ENCODE measurements at places on chromosomes 13 and 19.

DNA sequence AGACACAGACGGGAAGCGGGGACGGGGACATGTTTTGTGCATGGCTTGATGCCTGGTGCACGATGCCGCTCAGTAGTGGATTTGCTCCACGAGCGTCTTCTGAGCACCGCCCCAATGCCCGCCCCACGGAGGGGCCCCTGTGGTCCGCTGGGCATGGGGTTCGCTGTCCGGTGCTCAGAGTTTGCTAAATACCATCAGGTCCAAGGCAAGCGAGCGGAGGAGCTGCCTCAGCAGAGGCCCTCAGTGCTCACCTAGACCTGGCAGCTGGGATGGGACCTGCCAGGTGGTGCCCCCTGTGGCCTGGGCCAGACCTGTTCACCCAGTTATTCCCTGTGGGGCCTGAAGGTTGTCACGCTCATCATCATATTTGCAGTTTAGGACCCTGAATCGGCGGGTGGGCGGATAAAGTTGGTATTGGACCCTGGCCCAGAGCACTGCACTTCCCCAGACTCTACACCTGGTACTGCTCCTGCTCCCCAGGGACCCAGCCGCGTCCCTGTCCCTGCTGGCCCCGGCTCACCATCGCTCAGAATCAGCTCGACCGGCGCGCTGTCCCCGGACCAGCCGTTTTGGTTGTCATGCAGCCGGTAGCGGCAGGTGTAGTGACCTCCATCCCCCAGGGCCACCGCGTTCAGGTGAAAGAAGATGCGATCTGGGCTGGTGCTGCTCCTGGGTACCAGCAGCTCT, 2.3 kb downstream of the A1BG start:
- no peak for DNase-seq

DNA sequence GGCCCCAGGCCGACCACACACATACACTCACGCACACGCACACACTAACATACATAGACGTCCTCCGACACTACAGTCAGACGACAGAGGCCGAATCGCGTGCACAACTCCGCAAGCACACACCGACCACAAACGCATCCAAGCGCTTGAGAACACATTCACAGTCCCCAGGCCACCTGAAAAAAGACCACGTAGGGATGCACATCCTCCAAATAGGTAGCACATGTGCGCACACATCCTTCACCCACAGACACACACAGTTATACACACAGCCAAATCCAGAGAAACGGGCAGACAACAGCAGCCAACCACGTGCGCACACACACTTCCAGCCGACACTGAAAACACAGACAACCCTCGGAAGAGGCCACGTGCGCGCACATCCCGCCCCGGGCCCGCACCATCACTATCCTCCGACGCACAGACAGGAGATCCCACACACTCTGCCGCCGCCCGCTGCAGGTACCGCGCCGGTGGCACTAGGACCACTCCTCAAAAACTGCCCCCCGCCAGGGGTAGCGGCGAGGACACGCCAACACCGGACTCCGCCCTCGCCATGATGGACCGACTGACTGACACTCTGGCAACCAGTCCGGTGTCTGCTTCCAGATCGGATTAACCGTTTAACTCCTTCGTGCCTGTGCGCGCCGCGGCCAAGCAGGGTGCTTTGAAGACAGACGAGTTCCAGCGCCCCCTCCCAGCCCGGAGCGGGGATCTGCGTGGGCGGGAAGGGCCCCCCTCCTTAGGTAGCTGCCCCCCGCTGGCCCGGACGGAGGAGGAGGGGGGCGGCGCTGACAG, 493 bp upstream of the PDE4A start:
- DNase-seq, result no peak

GRCh38 chr13:83085186-83085900, 796.9 kb downstream of the SLITRK1 start:
- DNase-seq, result no peak

DNA sequence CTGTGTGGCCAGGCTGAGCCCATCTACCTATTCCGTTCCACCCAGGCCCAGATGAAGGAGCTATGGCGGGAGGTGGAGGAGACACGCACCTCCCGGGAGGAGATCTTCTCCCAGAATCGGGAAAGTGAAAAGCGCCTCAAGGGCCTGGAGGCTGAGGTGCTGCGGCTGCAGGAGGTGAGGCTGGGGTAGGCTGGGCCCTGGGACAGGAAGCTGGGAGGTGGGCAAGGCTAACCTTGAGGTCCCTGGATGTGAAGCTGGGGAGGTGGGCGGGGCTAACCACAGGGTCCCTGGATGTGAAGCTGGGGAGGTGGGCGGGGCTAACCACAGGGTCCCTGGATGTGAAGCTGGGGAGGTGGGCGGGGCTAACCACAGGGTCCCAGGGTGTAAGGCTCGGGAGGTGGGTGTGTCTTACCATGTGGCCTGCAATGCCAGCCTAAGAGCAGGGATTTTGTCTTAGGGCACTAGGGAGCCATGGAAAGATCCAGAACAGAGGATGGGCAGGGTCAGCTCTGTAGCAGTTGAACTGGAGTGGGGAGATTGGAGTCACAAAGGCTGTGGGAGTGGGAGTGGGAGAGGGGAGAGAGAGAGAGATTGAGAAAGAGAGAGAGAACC, 36.9 kb downstream of the KCNC3 start:
- DNase-seq, result no peak

Measured in NCI-H1436 treated with DMSO at 0.1 percent for 48 hours (cell line).